Stimulated activated CD8-positive, alpha-beta memory T cell treated with anti-CD3 and anti-CD28 coated beads, Interleukin-4, amount 100 ng/mL, for 4 hours (primary cell): ENCODE measurements at places on chromosomes 6 and 20.
A peak's percentile ranks its signal among the peaks of the same experiment; 100 is the strongest.

- DNase-seq, result no peak
Measured at GRCh38 chr6:89122625-89123024, 4.8 kb upstream of the SRSF12 start.

DNA sequence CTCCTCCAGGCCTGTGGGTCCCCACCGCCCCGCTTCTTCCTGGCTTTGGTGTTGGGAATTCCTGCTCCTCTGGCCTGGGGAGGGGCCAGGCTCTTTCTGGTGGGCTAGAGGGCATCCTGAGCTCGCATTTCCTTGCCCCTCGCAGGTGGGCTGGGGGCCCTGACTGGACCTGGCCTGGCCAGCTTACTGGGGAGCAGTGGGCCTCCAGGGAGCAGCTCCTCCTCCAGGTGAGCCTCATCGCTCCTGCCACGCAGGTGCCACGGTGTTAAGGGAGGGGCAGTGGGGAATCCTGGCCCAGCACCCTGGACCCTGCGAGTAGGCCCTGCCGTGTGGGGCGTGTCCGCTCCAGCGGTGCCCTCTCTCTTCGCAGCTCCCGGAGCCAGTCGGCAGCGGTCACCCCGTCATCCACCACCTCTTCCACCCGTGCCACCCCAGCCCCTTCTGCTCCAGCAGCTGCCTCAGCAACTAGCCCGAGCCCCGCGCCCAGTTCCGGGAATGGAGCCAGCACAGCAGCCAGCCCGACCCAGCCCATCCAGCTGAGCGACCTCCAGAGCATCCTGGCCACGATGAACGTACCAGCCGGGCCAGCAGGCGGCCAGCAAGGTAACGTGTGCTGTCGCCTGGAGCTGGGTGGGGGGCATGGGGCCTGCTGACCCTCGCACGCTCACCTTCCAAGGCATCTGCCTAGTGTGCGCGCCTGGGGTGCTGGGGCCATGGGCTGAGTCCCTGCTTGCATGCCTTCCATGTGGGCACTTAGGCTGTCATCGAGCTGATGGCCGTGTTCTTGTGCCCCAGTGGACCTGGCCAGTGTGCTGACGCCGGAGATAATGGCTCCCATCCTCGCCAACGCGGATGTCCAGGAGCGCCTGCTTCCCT is 4.7 kb downstream of the ADRM1 start:
- no peak for DNase-seq

DNA sequence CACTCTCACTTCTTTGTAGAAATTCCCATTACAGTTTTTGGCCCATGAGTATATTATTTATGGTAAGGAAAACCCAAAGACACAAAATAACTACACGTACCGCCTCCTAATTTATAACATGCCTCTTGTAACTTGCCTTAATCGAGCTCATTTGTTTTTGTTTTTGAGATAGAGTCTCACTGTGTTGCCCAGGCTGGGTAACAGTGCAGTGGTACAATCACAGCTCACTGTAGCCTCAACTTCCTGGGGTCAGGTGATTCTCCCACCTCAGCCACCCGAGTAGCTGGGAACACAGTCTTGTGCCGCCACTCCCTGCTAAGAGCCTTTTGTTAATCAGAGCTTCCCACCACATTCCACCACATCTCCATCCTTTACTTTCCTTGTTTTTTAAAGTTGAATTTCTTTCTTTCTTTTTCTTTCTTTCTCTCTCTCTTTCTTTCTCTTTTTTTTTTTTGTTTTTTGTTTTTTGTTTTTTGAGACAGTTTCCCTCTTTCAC is 15.5 kb downstream of the ASIP start:
- DNase-seq, result no peak

DNA sequence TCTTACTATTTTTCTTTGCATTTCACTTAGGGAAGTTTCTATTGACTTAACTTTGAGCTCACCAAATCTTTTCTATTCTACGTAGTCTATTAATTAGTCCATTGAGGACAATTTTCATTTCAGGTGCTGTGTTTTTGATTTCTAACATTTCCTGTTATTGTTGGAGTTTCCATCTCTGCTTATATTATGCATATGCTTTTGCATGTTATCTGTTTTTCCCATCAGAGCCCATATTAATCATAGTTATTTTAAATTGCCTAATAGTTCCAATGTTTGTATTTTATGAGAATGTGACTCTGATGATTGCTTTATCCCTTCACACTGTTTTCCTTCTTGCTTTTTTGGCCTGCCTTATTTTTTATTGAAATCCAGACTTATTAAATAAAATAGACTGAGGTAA is 414.5 kb upstream of the OPRM1 start:
- no peak for DNase-seq

DNA sequence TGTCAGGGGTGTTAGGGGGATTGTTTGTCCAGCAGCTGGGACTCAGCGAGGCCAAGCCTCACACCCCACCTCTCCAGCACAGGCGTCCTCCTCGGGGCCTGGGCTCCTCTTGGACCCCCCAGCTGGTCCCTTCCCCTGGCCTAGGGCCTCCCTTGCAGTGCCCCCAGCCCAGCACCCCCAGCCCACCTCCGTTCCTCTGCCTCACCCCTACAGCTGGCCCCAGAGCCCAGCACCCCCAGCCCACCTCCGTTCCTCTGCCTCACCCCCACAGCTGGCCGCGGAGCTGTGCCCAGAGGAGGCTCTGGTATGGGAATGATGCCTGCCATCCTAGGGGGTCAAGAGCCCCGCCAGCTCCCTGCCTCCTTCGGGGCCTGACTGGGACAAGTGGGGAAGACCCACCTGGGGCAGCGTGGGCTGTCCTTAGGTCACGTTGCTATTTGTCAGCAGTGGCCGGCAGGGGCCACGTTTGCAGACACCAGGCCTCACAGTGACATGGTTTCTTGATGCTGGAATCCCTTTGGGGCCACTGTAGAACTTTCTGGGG is 7.9 kb upstream of the COL20A1 start:
- no peak for DNase-seq

DNA sequence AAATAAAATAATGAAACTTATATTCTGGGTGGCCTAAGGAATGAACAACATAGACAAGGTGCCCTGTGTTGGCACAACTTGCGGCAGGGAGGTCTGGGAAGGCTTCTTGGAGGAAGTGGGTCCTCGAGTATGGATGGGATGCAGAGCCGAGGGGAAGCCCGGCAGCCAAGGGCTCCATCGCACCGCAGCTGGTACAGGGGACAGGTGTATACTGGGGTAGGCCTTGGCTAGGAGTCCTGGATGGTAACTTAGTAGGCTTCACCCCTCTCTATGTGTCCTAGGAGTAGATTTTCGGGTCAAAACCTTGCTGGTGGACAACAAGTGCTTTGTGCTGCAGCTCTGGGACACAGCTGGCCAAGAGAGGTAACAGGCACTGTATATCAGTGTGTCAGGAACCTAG is 28.0 kb downstream of the RAB44 start:
- no peak for DNase-seq

DNA sequence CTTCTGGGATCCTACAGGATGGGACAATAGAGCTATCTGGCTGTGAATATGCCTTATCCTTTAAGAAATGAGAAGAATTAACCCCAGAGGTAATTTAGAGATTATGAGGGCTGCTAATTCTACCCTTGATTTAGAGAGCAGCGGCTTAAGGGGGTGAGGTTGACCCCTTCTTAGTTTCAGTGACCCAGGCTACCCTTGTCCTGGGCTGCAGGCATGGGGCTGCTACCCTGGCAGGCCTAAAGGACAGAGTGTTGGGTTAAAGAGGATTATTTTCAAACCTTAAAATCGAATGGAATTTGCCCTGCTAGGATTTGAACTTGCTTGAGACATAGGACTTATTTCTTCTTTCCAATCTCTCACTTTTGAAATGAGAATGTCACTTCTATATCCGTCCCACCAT is 1343.4 kb downstream of the HACE1 start:
- DNase-seq, result no peak

- no peak for DNase-seq
Measured at GRCh38 chr6:149060985-149061760, 256.3 kb upstream of the TAB2 start.

GRCh38 chr6:161217628-161218027 is 56.2 kb downstream of the AGPAT4 start:
- no peak for DNase-seq

GRCh38 chr6:132790450-132790849 is 8.0 kb downstream of the SLC18B1 start:
- no peak for DNase-seq

GRCh38 chr6:142756215-142756630 is 188.8 kb downstream of the HIVEP2 start:
- DNase-seq, result no peak

DNA sequence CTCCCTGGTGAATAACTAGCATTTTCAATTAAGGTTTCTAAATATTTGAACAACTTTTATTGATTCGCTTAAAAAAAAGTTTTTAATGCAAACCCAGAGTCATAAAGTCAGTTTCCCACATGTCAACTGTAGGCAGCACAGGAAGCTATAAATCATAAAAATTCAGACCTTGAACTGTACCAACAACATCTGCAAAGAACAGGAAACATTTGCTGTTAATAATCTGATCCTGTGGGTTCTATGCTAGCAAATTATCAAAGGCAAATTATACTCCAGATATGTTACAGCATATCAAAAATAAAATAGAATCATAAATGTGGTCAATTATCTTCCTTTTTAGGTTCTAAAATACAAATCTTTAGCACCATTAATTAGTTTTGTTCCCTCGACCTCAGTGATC is 16.6 kb upstream of the MAP7 start:
- no peak for DNase-seq

DNA sequence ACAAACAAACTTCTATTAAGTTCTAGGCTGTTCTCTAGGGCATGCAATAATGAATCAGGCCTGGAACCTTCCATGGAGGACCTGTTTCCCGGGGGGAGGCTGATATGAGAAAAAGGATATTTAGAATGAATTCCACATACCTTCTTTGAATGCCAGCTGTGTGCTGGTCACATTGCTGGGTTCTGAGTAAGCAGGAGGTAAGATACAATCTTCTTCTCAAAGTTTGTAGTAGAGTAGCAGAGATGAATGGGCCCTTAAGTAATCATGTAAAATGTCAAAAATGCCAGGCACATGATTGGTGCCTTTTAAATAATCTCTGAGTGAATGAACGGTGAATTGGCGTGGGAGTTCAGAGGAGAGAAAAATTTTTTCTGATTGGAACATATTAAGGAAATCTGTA is 47.4 kb downstream of the TGM2 start:
- DNase-seq, result no peak

- DNase-seq, result peak; percentile 42
Measured at GRCh38 chr6:46011188-46012085, 4.2 kb downstream of the CLIC5 start.

GRCh38 chr20:17399303-17399985 is 131.7 kb downstream of the BFSP1 start:
- DNase-seq, result no peak
